ENCODE measurements at places on chromosomes 6 and 20.

DNA sequence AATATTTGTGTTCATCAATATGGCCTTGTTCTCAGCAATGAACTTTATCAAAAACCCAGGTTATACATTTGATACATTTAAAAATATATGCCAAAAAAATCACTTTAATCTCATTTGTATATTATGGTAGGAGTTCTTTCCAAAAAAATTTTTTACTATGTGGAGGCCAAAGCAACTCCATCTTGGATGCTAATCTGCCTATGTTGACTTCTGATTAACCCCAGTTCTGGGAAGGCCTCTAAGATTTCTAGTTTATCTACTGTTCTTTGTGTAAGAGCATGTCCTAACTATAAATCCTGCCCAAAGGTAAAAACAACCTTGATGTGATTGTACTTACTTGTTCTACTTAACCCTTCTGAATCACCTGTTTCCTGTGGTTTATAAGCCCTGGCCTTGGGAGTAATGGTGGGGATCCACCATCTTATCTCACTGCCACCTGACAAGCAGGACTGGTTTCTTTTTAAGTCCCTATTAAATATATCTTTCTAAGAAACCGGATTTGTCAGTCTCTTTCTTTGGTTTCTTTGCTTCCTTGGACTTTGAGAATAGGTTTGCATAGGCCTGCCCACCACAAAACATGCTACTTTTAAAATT is 46.7 kb downstream of the RNGTT start:
- DNase-seq = no peak

GRCh38 chr6:5941188-5941587 is 65.5 kb downstream of the NRN1 start:
- DNase-seq = no peak

DNA sequence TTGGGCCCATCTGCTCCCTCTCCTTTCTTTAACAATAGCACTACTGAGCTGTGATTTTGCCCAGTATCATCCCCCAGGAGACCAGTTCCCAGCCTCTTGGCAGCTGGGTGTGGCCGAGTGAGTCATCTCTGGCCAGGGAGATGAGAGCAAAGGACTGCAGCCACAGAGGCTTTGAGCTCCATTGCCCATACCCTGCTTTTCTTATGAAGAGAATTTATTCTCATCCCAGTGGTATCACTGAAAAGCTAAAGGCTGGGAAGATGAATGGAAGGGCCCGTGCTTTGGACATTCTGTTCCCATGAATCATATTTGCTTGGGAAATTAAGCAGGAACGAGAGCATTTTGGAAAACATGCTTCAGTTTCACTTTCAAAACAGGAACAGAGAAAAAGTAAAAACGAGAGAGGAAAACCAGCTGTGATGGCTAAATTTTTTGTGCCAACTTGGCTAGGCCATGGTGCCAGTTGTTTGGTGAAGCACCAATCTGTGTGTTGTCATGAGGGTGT is 14.9 kb downstream of the CST3 start:
- no peak for DNase-seq

- no peak for DNase-seq
Measured at GRCh38 chr6:43900560-43900915, 130.5 kb downstream of the VEGFA start.

- DNase-seq = no peak
Measured at GRCh38 chr6:81859884-81860283, 107.4 kb upstream of the TENT5A start.

DNA sequence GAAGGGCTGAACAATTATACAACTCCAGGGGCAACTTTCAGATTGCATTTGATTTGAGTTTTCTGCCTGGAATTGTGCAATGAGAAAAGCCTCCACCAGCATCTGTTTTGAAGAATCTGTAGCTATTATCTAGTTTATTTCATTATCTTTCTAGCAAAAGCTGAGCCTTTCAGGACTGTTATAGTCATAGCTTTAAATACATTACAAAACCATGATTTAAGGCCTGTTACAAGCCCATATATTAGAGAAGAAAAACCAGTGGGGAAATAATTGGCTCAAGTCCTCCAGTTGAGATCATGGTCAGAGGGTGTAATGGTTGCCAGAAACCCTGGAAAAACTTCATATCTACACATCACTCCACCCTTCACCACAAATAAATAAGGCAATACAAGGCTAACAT is 676.2 kb downstream of the HDGFL1 start:
- no peak for DNase-seq

- no peak for DNase-seq
Measured at GRCh38 chr6:17831135-17831534, 124.4 kb upstream of the NUP153 start.

DNA sequence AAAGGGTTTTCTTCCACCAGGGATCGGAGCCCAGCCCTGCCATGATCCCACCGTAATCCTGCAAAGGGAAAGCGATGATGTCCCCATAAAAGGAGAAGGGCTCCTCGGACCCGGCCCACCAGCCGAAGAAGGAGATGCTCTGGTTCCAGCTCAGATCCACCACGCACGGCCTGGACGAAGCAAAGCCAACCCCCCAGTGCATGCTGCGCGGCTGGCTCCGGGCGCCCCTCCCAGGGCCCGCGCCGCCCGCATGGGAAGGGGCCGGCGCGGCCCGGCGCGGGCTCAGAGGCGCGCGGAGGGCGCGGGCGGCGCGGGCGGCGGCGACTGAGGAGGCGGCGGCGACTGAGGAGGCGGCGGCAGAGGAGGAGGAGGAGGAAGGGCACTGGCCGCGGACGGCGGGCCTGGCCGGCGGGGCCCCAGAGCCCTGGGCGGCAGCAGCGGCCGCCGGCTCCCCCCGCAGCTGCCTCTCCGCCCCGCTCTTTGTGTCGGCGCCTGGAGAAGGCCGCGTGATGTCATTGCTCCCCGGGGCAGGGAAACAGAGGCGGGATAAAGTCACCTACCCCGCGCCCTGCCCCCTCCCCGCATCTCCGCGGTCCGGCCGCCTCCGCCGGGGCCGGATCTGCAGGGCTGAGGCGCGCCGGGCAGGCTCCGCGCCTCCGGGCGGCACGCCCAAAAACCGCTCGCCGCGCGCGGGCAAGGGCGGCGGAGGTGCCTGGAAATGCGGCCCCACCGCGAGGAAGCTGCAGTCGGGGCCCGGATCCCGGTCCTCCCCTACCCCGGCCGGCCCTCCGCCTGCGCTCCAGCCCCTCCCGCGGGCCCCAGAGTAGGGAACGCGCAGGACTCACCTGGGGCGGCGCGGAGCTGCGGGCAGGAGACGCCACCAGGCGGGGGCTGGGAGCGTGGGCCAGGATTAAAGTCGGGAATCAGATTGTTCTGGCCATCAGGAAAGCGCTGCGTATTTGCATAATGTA is at the start of gene FAXC:
TSS of gene FAXC (minus strand) at position 504 of the 971 bp plus-strand sequence. CDS start at position 202, 302 bp downstream.
- DNase-seq = no peak

GRCh38 chr6:56483929-56484328 is 158.8 kb downstream of the DST start:
- DNase-seq = no peak

DNA sequence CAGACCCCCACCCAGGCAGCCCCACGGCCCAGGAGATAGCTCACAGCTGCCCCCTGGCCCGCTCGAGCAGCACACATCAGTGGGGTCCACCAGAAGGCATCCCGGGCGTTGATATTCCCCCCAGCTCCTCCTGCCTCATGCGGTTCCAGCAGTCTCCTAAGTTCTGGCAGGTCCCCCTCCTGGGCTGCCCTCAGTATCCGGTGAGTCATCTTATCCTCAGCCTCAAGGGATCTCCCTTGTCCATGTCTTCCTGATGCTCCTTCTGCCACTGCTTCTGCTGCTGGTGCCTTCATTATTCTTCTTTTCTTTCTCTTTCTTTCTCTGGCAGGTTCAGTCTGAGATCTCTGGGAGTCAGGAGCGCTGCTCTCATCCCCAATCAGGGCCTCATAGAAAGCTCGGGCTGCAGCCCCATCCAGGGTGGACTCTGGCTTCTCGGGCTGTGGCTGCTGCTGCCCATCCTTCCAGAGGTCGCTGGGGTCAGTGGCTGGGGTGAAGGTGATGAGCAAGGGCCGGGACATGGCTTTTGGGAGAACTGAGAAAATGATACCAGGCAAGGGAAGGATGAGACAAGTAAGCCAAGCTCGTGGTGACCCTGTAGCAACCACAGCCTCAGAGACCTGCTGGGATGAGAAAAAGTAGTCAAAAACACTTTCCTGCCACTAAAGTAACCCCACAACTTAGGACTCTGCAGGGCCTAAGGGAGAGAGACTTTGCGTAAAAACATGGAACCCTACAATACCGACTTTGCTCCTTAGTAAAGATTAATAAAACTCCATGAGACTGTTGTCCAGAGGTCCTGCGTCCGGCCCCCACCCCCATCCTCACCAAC is 622 bp downstream of the GPANK1 start:
- DNase-seq = no peak

GRCh38 chr6:65680232-65680631 is 26.8 kb downstream of the EYS start:
- no peak for DNase-seq

- DNase-seq = no peak
Measured at GRCh38 chr6:40425192-40425919, 161.8 kb downstream of the LRFN2 start.

GRCh38 chr6:105608711-105609374 is 206.0 kb upstream of the PREP start:
- DNase-seq = no peak

DNA sequence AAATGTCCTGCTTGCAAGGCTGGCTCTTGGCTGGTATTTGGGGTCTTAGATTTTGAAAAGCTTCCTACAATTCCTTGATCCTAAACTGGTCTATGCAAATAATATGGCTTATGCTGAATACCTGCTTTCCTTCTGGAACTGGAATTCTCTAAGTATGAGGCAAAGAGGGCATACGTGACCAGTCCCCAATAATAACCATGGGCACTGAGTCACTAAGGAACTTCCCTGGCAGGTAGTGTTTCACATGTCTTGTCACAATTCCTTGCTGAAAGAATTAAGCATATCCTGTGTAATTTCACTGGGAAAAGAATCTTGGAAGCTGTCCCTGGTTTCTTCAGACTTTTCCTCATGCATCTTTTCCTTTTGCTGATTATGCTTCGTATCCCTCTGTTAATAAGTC is 106.5 kb downstream of the MMS22L start:
- DNase-seq = no peak

GRCh38 chr6:133761706-133762105 is 127.2 kb upstream of the TCF21 start:
- DNase-seq = no peak

DNA sequence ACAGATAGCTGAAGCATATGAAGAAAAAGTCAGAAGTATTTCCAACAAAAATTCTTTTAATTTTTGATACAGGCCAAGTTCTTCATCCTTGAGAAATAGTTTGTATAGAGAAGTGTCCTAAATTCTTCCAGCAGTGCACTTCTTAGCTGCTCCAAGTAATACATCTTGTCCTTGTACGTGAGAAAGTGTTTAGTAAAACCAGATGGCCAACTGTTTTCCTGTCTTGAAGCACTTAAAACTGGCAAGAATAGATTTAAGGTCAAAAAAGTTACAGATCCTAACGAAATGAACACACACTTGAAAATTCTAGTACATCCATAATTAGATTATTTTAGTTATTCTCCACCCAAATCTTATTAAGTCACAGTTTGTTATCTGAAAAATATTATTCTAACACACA is 52.2 kb upstream of the HSF2 start:
- no peak for DNase-seq

DNA sequence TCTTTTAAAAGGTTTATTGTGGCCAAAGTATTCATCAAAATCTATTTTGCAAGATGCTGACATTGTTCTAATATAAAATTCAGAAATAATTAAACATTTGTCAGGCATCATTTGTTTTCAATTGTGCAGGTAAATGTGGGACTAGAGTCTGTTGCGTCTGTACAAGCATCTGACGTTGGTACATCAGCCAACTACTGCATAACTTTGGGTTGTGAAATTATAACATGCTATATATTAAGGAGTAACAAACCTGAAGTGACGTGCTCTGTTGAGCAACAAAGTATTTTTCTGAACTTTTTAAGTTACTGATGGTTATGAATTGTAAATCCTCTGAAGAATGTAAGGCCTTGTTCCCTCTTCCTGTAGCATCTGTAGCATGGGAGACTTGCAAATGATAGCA is 66.0 kb downstream of the RNF182 start:
- DNase-seq = no peak

DNA sequence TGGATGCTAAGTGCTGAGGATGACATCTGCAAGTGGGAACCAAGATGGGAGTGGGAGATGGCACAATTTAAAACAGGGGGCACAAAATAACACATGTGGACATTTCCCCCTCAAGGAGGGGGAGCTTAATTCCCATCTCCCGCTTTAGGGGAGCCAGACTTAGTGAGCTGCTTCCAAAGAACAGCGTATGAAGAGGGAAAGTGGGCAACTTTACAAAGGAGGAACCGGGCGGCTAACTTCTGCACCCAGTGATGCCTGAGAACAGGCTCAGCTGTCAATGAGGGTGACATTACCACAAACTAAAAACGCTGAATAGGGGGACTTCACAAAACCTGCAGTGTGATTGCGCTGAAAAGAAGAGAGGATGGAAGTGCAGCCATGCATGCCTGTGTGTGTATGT is 95.5 kb upstream of the NXT1 start:
- no peak for DNase-seq

- no peak for DNase-seq
Measured at GRCh38 chr6:5950361-5950785, 56.4 kb downstream of the NRN1 start.

GRCh38 chr6:135867332-135867731 is 15.8 kb downstream of the PDE7B start:
- DNase-seq = no peak

DNA sequence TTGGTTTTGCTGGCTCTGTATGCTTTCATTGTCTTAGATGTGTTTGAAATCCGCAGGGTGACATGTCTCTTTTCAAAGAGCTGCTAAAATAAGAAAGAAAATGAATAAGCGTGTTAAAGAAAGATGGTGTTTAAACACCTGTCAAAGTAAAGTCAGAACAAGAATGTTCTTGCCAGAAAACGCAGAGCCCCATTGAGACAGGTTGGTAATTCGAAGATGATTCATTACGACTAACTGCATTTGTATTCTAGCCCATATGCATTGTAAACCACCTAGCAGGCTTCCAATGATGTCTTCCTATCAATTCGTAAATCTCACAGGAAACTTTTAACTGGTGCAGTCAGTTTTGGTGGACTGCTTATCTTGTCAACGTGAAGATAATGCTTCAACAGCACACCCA is 16.8 kb downstream of the PHACTR2 start:
- DNase-seq = no peak

GRCh38 chr6:162055365-162055764 is 672.2 kb downstream of the PRKN start:
- DNase-seq = no peak

GRCh38 chr6:124008000-124008987 is 204.6 kb downstream of the NKAIN2 start:
- DNase-seq = no peak

DNA sequence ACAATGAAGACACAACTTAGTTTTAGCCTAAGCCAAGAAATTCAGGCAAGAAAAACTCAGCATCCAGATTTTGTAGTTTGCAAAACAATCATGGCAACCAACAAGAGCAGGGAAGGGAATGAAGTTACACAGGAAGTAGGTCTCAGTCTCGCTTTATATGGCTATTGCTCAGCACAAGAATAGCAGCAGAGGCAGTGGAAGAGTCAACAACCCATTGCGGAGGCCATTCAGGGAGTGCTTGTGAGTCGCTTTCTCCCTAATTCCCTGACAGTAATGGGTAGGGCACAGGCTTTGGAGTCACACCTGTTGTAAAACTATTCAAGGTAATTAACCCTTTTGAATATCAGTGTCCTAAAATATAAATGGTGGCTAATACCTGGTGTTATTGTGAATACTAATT is 238.5 kb downstream of the HDGFL1 start:
- no peak for DNase-seq

All from central memory CD4-positive, alpha-beta T cell (primary cell).